Epithelial cell of esophagus (primary cell): ENCODE measurements at places on chromosomes 5 and 9.
A peak's percentile ranks its signal among the peaks of the same experiment; 100 is the strongest.

GRCh38 chr5:150587856-150588595 is 52.4 kb upstream of the SYNPO start:
- DNase-seq, result peak; percentile 59

DNA sequence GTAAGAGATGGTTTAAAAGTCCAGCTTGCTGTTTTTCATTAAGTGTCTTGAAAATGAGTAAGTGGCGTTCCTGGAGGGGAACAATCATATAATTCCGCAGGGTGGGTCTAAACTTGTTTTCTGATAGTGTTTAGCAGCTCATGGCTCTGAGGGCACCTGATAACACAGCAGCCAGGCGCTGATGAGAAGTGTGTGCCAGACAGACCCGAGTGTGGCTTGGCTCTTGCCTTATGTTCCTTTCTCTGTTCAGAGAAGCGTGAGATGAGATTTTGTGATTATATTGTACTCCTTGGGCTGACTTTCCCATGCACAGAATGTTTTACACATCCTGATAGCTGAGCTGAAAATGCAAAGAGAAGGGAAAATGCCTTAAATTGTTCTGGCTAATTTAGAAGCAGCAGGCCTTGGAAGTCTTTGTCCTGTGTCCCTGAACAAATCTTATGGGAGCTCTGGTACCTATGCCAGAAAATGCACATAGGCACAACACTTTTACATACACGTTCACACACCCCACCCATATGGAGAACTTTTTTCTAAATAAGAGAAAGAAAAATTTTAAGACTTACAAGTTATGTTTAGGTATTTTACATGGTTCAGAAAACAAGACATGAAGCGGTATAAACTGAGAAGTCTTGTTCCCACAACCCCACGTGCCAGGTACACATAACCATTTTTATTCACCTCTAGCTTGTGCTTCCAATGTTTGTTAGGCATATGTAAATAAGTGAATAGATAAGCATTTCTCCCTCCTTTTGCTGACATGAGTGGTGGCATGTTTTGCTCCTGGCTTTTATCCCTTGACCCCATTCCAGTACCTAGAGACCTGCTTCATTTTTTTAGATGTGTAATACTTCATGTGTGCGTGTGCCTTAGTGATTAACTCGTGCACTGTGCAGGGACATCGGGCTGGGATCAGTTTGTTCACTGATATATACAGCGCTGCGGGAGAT is 152.2 kb upstream of the OTULINL start:
- no peak for DNase-seq

DNA sequence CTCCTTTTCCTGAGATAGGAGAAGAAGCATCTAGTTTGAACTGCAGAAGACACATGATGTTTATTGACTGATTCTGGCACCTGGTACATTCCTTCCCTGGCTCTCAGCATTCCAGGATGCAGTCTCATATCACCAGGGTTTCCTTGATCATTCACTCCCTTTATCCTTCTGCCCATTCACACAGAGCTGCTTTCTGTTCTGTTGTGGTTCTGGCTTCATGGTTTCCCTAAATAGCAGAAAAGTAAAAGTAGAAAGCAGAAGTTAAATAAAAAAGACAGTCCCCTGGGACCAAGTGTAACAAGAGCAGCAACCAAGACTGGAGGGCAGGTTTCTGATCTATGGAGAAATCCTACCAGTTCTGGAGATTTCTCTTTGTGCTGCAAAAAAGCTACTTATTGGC is 3.2 kb downstream of the IFNA8 start:
- no peak for DNase-seq

DNA sequence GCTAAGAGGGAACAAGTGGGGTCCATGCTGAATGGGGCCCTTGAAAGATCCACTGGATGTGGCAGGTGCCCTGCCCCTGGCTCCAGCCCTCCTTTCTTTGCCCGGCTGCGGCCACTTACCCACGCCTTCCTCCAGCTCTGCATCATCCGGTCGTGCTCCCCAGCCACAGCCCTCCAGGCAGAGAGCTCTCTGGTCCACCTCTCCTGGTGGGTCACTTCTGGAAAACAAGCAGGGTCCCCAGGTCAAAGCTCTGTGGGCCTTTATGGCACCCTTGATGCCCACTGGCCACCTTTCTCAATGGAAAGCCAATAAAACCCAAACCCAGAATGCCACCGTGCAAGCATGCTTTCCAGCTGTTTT is 45.0 kb downstream of the SECISBP2 start:
- no peak for DNase-seq

DNA sequence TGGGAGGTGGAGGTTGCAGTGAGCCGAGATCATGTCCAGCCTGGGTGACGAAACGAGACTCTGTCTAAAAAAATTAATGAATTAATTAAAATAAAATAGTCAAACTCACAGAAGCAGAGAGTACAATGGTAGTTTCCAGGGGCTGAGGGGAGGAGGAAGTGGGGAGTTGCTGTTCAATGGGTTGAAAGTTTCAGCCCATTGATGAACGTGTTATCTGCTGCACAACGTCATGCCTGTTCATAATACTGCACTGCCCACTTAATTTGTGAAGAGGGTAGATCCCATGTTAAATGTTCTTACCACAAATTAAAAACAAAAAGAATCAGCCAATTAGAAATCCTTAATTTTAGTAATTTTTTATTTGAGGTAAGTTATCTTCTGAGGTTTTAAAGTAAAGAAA is 16.4 kb upstream of the RUFY1 start:
- no peak for DNase-seq

GRCh38 chr5:72294473-72294872 is 25.6 kb downstream of the MRPS27 start:
- no peak for DNase-seq

DNA sequence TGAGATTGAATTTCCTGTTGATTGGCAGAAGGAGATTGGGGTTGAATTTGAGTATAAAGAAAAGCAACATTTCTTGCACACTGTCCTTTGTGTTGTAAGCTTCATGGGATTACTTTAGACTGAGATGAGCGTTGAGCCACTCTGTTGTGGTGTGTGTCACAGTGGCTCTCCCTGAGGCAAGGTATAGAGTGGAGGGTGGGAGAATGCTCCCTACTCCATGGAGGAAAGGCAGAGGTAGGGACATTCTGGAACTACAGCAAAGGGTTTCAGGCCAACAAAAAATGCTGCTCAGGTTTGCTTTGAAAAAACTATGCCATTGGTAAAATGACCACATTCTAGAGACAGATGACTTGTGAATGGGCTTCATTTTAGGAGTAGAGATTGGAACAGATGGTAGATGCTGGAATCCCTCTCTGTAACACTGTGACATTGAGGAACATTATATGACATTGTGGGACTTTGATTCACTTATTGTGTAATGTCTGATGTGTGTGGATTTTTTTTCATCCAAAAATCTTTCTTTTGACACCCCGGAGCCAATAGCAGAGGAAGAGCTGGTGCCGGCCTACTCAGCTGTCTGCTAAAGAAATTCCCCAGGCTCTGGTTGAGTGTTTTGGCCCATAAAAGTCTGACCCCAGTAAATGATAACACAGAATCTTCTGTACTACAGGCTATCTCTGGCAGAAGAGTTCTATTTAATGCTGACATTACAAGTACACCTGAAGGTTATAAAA is 6.2 kb upstream of the CEP120 start:
- peak; percentile 41 for DNase-seq

DNA sequence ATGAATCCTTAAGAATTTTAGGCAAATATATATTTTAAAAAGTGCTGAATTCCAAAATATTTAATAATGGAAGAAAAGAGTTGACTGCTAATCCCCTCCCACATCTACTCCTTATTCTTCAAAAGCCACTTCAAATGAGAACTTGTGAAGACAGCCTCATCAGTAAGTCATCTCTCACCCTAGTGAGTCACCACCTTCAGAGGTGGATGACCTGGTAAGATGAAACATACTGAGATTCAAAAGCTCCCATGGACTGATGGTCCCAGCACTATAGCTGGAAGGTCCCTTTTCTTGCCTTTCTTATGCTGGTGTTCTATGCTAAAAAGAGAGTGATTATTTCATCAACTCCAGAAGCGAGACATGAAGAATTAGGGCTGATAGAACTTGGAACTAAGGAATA is 37.8 kb upstream of the SPDL1 start:
- peak; percentile 74 for DNase-seq

DNA sequence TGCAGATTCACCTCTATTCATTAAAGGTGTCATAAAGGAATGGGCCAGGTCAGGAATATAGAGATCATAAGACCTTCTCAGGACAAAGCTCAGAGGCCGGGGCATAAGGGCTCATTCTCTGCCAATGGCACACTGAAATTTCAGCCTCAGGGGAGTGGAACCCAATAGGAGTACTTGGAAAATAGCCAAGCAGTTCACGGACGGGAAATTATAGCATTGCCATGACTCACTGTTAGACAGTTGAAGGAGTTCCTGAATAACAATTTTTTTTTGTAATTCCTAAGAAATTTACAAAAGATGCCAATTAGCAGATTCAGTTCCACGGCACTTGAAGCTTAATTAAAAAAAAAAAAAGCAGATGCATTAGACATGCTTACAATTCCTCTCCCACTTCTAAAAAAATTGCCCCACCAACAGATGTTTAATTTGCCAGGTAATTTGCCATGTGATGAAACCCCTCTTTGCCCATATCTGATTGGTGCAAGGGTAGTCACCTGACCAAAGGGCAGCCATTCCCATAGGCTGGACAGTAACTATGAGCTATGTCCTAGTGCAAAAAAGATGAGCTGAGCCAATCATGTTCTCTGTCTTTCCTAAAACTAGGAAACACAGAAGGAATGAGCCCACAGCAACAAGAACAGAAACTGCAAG is 58.6 kb downstream of the PTCD2 start:
- DNase-seq, result peak; percentile 88

GRCh38 chr9:126398403-126399058 is 71.9 kb downstream of the MVB12B start:
- DNase-seq, result peak; percentile 69

- DNase-seq, result no peak
Observed at GRCh38 chr5:67543720-67544270, 347.2 kb upstream of the CD180 start.

GRCh38 chr9:72788966-72789735 is 163.7 kb downstream of the ALDH1A1 start:
- DNase-seq, result no peak

GRCh38 chr9:132485393-132485792 is 75.4 kb downstream of the CFAP77 start:
- DNase-seq, result no peak

GRCh38 chr5:73945505-73945904 is 319.5 kb downstream of the ARHGEF28 start:
- no peak for DNase-seq

DNA sequence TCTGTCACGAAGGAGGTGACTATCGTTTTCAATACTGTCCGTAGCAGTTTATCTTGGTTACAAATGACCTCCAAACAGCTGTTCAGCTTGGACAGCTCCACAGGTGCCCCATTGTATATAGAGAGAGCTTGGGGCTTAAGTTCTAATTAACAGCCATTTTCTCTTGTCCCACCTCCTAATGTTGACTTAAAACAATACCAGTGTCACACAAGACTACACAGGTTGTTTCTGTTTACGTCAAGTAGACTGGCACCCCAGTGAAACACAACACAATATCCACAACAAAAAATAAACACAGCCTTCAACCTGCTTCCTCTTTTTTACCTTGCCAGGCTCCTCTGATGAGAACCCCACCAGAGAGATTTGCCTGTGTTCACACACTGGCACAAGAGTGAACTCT is 39.8 kb upstream of the TLE1 start:
- DNase-seq, result no peak

DNA sequence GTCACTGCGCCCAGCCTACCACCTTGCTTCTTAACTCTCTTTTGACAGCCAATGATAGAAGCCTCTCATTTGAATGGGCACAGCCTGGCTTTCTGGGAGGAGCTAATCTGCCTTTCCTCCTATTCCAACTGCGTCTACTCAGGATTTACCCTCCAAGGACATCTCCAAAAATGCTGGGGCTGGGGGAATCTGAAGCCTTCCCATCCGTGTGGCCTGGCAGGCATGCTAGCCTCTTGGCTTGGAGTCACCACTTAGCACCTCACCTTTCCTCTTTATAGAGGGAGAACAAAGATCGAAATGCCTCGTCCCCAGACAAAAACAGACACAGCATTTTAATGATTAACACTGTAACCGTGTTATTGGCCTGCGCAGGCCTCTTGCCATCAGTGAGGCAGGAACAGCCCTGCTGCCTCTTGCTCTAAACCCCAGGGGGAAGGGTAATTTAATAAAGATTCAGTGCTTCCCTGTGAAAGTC is 108.2 kb upstream of the KLF4 start:
- no peak for DNase-seq

DNA sequence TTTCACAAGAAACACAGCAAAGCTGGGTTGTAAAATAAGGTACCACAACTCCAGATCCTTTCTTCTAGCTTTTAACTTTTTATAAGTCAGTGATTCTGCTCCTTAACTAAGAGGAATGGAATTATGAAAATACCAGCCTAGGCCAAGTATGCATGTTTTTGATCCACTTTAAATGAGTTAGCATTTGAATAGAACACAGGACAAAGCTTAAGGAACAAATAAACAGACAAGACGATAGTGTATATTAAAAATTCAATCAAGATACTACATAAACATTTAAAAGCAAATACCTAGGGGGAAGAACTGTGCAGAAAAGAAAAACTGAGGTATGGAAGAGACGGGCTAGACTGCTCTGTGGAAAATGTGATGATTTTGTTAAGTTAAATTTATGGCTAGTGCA is 200.7 kb downstream of the LURAP1L start:
- no peak for DNase-seq

DNA sequence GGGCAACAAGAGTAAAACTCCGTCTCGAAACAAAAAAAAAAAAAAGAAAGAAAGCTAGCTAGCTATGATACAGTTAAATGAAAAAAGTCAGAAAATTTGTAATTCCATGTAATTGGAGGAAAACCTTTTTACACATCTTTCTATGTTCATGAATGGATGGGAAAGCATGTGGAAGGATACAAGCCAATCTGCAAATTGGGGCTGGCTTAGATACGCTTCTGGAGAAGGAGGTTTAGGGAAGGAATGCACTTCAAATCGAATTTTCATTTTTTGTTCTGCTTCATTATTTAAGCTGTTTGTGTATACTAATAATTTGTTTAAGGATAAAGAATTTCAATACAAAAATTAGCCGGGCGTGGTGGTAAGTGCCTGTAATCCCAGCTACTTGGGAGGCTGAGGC is 6.7 kb downstream of the VDAC1 start:
- DNase-seq, result no peak

DNA sequence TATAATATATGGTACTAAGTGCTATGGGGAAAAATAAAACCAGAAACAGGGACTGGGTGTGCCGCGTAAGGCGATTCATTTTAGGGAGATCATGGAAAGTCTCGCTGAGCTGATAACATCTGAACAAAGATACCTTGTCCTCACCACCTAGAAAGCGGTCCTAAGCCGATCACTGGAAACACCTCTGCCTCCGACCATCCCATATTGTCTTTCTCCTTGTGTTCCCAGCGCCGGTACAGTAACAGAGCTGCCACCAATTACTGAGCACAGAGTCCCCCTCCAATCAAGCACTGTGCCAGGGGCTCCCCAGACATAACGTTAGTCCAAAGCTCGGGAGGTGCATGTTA is 704 bp downstream of the CCDC112 start:
- no peak for DNase-seq

- no peak for DNase-seq
Observed at GRCh38 chr9:124389146-124389939, 25.9 kb downstream of the PSMB7 start.

- DNase-seq, result no peak
Observed at GRCh38 chr9:104694218-104694617, at the start of gene OR13D1. TSS of gene OR13D1 (plus strand) at chr9:104694518. CDS start at chr9:104694518, 0 bp downstream.
